ENCODE measurements at places on chromosomes 7 and 10. TPM values are rescaled to one million over a fixed set of nuclear protein-coding genes. Genes with fewer than 3 reads are reported as not detected.

The PLAU gene
- total RNA-seq = 4.2 TPM

DNA sequence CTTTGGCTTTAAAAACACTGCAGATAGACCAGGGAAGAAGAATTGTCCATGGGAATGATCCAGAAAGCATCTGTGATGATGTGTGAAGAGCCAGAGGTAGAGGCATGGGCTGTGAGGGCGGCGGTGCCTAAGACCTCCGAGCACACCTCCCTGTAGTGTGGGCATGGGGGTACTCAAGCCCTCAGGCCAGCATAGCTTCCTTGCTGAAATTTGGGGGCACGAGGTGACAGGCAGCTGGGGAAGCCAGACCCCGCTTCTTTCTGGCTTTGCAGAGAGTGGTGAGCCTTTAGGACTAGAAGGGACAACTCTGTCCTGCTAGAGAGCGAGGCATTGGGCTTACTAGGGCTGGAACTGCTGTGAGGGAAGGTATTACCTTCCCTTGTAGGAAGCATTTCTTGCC lies 187.7 kb upstream of the SH2B2 start:
- no peak for DNase-seq

The XRCC2 gene
- 28.2 TPM for total RNA-seq

DNA sequence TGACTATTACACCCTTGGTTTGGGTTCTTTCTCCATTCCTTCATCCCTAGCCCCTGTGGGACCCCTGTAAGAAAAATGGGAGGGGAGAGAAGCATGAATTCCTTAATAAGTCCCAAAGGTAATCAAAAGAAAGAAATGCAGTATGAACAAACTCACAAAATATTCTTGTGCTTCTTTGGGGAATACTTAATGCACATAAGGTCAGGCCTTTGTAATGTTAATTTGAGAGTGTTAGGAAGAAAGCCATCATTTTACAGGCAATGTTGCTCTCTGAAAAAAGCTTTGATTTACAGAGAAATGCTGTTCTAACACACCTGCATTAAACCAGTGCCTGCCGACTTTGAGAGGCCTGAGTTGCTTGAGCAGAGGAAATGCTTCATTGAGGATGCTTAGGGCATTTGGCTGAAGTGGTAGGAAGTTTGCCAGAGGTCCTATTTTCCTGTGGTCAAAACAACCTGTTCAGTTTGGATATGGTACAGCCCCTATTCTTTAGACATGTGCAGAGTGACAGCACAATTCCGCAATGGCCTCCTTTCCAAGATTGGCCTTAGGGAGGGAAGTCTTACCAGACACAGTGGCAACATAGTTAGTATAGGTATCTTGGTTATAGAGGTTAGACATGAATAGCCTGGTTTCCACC lies 643.4 kb downstream of the AUTS2 start:
- DNase-seq = no peak

GRCh38 chr10:71332466-71332865 lies 13.4 kb downstream of the SLC29A3 start:
- no peak for DNase-seq

DNA sequence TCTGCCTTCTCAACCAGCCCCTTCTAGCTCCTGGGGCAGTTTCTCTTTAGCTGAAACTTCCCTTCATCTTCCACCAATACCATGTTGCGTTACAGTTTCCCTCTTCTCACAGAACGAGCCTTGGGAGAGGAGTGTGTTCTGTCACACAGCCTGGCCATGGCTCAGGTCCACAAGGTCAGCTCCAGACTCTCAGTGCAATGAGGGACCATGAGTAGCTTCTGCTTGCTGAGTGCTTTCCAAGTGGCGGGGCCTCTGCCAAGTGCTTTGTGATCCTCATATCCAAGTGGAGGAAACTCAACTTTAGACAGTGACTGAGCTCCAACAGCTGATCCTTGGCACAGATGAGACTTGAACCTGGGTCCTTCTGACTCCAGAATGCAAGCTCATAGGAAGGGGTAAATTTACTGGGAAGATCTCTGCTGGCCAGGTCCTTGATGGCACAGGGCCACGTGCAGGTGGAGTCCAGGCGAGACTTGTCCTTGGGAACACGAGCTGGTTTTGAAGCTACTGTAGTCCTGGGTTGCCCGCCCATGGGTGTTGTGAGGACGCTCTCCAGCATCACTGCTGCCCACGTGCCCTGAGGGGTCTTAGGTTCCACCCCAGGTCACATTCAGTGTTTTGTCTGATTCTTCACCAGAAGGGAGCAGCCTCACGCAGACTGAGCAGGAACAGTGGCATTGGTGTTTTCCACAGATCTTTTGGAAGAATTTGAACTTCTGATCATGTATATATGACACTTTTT lies 238.0 kb downstream of the EBF3 start:
- DNase-seq = no peak

GRCh38 chr7:127347567-127348246 lies 44.8 kb downstream of the ZNF800 start:
- DNase-seq = peak; percentile 59

The CUZD1 gene
- total RNA-seq = not detected

GRCh38 chr7:151838861-151839381 lies 38.0 kb downstream of the PRKAG2 start:
- no peak for DNase-seq

The FZD8 gene
- 3.5 TPM for total RNA-seq

DNA sequence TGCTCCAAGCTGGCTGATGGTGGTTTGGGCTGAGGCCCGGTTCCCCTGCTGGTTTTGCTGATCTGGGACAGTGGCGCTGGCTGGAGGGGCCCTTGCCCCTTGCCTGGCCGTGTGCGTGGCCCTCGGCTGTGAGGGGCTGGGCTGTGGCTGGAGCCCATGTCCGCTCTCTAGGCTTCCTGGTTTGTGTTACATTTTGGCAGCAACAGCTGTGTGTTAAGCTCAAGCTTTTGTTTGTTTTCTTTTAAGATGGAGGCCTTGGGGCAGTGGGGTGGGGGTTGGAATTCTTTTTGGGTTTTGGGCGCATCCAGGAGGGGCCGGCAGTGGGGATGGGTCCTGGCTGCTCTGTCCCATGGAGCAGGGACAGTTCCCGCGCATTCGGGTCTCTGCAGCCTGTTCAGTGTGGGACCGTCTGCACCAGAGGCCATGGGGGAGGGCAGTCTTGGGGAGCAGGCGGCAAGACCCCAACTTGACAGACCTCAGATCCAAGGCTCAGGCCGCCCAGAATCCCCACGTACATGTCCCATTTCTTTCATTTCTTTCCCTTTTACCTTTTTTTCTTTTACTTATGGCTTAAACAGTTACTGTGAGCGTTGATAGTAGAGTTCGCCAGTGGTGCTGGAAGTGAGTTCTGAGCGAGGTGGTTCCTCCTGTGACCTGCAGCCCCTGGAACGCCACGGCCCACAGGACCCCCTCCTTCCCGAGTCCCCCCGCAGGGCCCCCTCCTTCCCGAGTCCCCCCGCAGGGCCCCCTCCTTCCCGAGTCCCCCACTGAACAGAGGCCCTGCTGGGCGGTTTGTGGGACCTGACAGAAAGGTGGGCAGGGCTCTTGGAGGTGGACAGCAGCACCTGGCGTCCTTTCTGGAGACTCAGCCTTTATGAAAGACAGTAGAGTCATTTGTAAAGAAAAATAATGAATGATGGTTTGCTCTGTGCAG lies 75.3 kb downstream of the INPP5A start:
- DNase-seq = no peak

The LRRC18 gene
- not detected for total RNA-seq

GRCh38 chr10:2197663-2198062 lies 460.3 kb upstream of the ADARB2 start:
- DNase-seq = no peak

The SVOPL gene
- total RNA-seq = not detected

- no peak for DNase-seq
These were observed 3.9 kb upstream of the CD36 start for GRCh38 chr7:80634505-80634904.

DNA sequence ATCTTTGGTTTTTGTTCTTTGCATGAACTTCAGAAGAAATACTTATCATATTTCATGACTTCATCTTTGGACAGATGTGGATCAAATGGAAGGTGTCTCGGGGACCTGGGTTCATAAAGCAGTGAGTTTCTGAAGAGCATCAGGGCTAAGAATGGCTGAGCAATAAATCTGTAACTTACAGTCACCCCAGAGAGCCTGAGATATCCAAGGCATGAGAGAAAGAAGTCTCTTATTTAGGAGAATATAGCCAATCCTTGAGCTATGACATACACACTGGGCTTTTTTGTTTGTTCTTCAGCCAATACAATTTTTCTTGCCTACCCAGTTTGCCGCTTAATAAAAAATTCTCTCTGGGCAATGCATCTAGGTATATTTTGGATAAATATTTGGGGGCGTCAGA lies 252.6 kb upstream of the INHBA start:
- no peak for DNase-seq

GRCh38 chr7:33932221-33932620 lies 26.9 kb downstream of the BMPER start:
- DNase-seq = no peak
